ENCODE measurements at places on chromosomes 7 and 10. TPM values are rescaled to one million over a fixed set of nuclear protein-coding genes. Genes with fewer than 3 reads are reported as not detected.

ARHGAP22 gene
- total RNA-seq, result 6.0 TPM

TEX36 gene
- total RNA-seq, result not detected

TRPV5 gene
- not detected for total RNA-seq

SPDYE1 gene
- total RNA-seq, result not detected

PHKG1 gene
- 0.12 TPM for total RNA-seq

PNLIPRP1 gene
- total RNA-seq, result not detected

OR2A1 gene
- total RNA-seq, result not detected

SAP25 gene
- total RNA-seq, result 2.4 TPM

NPSR1 gene
- total RNA-seq, result not detected

MYO1G gene
- not detected for total RNA-seq

GRK5 gene
- 19.2 TPM for total RNA-seq

GPR15LG gene
- total RNA-seq, result not detected

NUDT1 gene
- total RNA-seq, result 8.8 TPM

CCDC3 gene
- total RNA-seq, result 2.4 TPM

MLXIPL gene
- 0.34 TPM for total RNA-seq

NMT2 gene
- 33.9 TPM for total RNA-seq

NUTM2E gene
- 0.47 TPM for total RNA-seq

FAM241B gene
- total RNA-seq, result not detected

HMX2 gene
- total RNA-seq, result not detected

DYNC1I1 gene
- total RNA-seq, result not detected

NUDT5 gene
- total RNA-seq, result 47.8 TPM

SRRM3 gene
- 2.7 TPM for total RNA-seq

PLCE1 gene
- total RNA-seq, result 6.0 TPM

PTN gene
- 7.4 TPM for total RNA-seq

IFIT2 gene
- total RNA-seq, result 4.7 TPM

ODAD2 gene
- not detected for total RNA-seq

HDAC9 gene
- total RNA-seq, result 2.4 TPM

TBX20 gene
- total RNA-seq, result 39.8 TPM

PBLD gene
- 6.7 TPM for total RNA-seq

GRID2IP gene
- total RNA-seq, result 0.09 TPM

MKI67 gene
- total RNA-seq, result 0.58 TPM

All from pericardium fibroblast (primary cell).